ENCODE measurements at places on chromosomes 1 and 21.

DNA sequence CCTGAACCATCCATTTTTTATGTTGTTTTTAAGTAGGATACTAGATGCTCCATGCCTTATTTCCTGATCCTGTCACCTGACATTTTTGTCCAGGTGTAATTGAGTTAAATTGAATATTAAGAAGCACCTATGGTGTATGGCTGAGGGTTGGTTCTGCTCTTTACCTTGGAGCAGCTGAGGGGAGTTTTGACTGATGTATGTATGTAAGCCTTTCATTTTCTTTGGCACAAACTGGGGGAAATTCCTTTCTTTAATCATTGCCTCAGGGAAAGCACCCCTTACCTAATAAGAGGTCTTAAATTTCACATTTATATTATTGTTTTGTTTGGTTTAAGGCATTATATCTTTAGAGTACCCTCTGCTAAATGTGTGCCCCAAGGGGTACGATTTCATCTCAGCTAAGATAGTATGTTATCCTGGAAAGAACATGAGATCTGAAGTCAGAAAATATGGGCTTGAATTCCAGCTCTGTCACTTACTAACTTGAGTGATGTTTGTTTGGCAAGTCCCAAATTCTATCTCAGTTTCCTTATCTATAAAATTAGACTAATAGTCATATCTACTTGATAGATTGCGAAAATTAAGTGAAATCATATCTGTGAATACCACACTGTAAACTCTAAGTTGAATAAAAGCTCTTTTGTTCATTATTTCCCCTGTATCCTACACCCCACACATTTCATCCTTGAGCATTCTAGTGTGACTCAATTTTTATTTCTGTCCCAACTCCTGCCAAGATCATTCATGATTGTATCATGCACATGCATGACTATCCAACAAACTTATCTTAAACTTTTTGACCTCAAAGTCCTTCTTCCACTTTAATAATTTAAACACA lies 57.7 kb upstream of the NUF2 start:
- no peak for DNase-seq

- DNase-seq: no peak
Measured at GRCh38 chr1:91948097-91948496, 1.1 kb upstream of the BRDT start.

DNA sequence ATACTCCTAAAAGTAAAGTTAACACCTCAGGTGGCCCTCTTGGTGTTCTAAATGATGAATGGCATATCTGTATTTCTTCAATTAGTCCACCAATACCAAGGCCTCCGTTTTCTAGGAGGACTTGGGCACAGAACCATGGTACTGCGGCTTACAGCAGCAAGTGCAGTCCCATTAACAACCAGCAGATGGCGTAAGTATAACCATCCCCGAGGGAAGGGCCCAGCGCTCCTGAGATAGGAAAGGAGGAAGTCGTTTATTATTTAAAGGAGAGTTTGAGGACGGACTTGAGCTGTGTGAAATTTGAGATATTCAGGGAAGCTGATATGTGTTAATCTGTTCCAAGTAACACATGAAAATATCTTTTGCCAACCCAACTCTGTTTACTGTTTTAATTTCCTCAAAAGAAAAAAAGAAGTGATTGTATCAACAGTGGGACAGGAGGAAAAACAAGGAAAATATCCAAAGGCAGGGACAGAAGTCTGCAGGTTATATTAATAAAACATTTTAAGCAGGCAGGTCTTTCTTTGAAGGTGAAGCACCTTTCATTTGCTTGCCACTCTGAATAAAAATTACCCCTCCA lies 37.7 kb upstream of the KCNJ15 start:
- no peak for DNase-seq

GRCh38 chr1:92817986-92818764 lies 13.7 kb upstream of the RPL5 start:
- no peak for DNase-seq

DNA sequence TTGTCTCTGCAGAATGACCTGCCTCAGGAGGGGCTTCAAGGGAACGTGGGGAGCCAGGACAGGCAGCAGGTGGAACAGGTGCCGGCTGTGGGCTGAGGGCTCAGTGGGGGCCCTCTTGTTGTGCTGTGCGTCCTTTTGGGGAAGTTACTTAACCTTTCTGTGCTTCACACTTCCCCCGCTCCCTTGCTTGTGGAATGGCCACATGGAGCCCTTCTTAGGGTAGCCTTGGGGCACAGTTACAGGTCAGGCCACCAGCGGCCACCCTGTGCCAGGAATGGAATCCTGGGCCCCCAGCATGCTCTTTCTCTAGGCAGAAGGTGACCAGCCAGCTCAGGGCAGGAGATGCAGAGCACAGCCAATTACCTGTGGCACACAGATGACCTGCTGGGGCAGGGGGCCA lies 2.6 kb downstream of the IKBKE start:
- DNase-seq: no peak

DNA sequence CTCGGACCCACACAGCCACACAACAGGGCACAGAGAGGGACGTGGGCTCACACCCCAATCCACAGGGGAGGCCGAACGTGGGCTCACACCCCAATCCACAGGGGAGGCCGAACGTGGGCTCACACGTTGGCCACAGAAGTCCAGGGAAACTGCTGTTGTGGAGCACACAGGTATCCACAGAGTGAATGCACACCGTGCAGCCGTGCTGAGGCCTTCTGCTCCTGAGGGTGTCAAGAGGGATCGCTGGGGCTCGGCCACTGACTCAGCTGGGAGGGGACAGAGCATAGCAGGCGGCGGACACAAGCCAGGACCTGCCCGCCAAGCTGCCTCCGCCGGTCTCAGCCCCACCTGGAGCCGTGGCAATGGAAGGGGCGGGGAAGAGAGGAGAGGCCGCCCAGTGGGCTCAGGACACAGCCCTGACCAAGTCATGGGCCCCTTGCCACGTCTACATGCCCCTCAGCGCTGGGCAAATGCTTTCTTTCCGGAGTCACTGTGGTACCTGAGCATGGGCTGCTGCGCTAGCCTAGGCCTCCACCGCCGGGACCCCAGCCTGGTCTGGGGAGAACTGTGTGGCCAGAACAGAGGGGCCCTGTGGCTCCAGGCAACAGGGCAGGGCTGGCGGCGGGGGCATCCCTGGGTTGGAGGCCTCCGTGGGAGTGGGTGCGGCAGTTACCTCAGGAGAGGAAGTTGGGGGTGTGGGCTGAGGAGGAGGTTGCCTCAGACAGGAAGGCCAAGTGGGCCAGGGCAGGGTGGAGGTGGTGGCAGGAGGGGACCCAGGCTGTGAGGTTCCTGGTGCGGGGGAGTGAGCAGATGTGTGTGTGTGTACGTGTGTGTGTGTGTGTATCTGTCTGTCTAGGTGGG lies 1.2 kb downstream of the SYTL1 start:
- no peak for DNase-seq

GRCh38 chr21:41477641-41478318 lies 30.2 kb downstream of the TMPRSS2 start:
- no peak for DNase-seq

DNA sequence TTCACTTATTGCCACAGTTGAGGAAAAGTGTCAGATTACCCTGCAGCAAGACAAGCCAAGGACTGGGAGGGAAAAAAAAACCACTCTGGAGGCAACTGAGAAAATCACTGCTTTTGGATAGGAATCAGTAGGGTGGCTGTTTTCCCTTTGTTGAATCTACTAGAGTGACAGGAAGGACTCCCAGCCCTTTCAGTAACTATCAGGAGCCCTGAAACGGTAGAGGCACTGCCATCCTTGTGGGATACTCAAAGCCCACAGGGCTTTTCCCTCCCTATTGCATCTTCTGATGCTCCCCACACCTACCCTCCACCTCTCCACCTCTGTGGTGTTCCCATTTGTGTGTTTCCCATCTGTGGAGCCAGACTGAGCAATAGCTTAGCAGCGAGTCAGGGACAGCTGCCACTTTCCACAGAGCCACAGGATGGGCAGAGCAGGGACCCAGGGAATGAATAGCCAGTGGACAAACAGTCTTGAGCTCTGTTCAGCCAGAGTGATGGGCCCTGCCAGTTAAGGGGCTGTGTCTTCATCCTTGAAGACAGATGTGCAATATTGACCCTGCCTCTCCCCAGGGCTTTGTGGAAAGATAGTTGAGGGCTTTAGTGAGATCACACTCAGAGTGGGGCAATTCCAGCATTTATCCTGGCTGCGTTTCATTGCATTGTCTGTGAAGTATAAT lies 13.9 kb downstream of the UBIAD1 start:
- no peak for DNase-seq

- DNase-seq: no peak
Measured at GRCh38 chr1:242579528-242580235, 55.2 kb upstream of the PLD5 start.

DNA sequence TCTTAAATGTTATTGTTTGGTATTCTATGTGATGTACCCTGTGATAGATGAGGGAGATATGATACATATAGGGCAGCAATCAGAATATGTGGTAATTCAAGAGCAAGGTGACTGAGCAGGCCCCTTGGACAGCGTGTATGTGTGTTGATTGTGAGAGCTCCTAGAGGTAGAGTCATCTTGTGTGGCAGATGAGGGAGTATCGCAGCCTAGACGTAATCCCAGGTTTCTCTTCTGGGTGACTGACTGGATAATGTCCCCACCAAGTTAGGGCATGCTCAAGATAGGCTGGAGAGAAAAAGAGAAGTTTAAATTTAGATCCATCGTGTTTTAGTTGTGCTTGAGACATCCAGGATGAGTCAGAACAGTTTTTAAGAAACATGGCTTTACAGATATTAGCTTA lies 185.3 kb downstream of the ZP4 start:
- DNase-seq: no peak

DNA sequence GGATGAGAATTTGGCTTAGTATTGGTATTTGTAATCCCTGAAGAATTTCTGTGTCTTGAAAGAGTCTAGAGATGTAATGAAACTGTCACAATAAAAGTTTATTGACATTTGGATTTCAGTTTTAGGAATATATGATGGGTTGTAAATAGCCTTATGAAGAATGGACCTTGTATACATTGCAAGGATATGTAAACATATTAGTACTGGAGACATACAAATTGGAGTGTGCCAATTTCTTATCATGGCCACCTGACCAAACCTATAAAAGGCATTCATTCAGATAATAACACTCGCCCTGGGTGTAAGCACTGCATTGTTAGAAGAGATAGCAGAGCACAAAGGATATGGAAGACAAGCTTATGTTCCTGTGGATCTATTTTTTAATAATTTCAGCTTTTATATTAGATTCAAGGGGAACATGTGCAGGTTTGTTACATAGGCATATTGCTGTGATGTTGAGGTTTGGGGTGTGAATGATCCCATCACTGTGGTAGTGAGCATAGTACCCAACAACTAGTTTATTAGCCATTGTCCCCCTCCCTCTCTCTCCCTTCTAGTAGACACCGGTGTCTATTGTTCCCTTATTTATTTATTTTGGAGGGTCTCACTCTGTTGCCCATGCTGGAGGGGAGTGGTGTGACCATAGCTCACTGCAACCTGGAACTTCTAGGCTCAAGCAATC lies 8.6 kb downstream of the S1PR1 start:
- DNase-seq: no peak

DNA sequence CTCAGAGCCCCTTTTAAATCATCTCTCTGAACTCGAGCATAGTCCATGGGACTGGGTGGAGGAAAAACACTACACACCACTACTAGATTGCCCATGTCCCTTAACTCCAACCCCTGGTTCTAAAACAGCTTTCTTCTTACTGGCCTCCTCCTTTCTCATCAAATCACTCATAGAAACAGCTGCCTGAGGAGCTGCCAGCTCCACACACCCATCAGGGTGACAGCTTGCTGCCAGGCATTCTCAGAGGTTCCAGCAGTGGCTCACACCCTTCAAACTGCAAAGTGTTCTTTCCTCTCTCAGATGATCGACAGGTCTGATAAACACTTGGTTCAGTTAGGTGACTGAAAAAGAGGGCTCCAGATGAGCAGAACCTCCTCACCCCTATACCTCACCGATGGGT lies 543.0 kb upstream of the PLXNA2 start:
- no peak for DNase-seq

GRCh38 chr1:11952455-11953109 lies 18.1 kb downstream of the PLOD1 start:
- no peak for DNase-seq

GRCh38 chr1:160428053-160428452 lies 27.7 kb downstream of the VANGL2 start:
- DNase-seq: no peak

- DNase-seq: no peak
Measured at GRCh38 chr1:32770221-32770731, 46.9 kb downstream of the YARS1 start.

DNA sequence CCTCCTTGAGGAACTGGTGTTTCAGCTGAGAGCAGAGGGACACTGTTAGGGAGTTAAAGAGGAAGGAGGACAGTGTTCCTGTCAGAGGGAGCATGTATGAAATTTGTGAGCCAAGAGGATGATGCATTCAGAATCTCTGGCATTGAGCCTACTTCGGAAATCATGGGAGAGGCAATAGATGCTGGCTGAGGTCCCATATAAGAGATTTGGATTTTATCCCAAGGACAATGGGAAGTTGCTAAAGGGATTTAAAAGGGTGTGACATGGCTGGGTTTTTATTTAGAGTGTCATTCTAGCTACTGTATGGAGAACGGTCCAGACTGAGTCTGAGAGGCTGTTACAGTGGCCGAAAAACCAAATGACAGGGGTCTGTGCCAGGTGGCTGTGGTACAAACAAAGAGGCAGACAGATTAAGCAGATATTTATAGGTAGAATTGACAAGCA lies 403.2 kb upstream of the B3GALT2 start:
- DNase-seq: no peak

DNA sequence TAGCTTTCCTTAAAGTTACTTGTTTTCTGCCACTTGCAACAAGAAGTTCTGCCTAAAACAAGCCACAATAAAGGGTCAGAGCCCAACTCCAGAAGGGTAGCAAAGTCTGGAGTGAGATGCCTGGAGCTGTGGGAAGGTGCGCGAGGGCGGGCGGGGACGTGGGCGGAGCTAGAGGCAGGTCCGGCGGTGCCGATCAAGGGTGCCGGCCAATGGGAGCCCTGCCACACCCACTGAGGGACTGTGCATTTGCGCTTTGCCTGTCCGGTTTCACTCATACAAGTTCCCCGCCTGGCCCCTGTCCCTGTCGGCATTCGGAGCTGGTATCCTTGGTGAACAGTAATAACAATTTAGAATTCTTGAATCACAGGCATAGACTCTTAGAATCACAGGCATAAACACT lies 732.4 kb downstream of the MATN1 start:
- no peak for DNase-seq

- DNase-seq: no peak
Measured at GRCh38 chr1:92805216-92805615, 20.3 kb upstream of the EVI5 start.

- no peak for DNase-seq
Measured at GRCh38 chr1:178330153-178330552, 166.6 kb downstream of the CLEC20A start.

- DNase-seq: no peak
Measured at GRCh38 chr1:42914092-42914627, 44.5 kb downstream of the SLC2A1 start.

Measured in non-pigmented ciliary epithelial cell (primary cell).